Cortex of kidney (tissue), 1 donor: ENCODE measurements at places on chromosomes 4 and X.

DNA sequence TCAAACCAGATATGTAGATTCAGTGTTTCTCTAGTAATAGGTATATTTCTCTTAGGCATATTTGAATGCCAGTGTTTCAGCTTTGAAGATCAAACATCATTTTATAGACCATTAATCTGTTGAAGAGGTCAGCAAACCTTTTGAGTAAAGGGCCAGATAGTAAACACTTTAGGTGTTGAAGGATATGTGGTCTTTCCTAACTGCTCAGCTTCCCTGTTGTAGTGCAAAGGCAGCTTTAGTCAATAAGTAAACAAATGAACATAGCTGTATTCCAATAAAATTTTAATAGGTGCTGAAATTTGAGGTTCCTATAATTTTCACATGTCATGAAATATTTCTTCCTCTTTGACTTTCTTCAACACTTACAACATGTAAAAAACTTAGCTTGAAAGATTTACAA, 201.6 kb downstream of the ADGRL3 start:
- no peak for DNase-seq

GRCh38 chr4:53563824-53564223, 27.5 kb downstream of the LNX1 start:
- DNase-seq, result no peak

- DNase-seq, result no peak
These were observed 33.2 kb downstream of the WFS1 start for GRCh38 chr4:6302869-6303268.

GRCh38 chrX:20124964-20125363, 8.3 kb upstream of the MAP7D2 start:
- DNase-seq, result no peak

DNA sequence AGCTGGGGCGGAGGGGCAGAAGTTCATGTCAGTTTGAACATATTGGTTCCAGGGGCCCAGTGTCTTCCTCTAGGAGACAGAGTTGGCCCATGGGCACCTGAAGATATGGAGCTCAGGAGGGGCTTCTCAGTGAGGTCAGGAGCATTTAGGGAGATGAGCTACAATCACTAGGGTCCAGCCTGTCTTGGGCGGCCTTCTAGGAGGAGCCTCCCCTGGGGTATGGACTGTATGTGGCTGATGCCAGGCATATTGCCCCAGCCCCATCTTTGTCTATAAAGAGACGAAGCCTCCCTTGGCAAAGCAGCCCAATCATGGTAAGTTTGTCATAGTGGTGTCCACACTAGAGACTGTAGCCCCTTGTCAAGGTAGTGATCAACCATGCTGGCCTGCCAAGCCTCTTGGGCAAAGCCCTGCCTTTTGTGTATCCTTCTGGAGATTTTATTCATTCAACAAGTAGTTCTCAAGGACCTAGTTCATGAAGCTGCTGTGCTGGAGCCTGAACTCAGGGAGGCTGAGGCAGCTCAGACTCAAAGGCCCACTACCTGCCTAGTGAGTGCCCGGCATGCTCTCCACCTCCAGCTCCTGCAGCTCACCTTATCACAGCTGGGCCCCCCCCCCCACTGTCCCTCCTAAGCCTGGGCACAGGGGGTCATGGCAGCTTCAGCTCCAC, 5.4 kb upstream of the CNGA2 start:
- DNase-seq, result no peak

DNA sequence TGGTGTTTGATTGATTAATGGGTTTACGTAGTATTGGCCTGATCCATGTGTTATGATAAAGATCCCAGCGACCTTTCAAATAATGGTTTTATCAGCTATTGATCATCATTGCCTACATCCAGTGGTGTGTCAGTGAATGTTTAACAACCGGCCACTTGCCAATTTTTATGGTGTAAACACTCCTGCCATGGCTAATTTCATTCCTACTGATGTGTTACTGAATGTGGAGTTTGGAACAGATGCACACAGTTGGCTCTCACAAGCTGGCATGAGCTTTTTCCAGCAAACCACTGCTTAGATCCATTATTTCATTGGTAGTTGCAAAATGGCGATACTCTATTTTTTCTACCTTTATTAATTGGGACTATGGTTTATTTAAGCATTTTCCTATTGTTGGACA, 139.9 kb downstream of the REPS2 start:
- DNase-seq, result no peak

GRCh38 chr4:74394476-74395136, 29.7 kb downstream of the EREG start:
- DNase-seq, result no peak

GRCh38 chr4:170227928-170228327, 138.2 kb upstream of the AADAT start:
- no peak for DNase-seq

GRCh38 chrX:84932814-84933213, 70.9 kb upstream of the APOOL start:
- no peak for DNase-seq

GRCh38 chr4:88452912-88453311, 4.0 kb upstream of the HERC5 start:
- DNase-seq, result no peak

DNA sequence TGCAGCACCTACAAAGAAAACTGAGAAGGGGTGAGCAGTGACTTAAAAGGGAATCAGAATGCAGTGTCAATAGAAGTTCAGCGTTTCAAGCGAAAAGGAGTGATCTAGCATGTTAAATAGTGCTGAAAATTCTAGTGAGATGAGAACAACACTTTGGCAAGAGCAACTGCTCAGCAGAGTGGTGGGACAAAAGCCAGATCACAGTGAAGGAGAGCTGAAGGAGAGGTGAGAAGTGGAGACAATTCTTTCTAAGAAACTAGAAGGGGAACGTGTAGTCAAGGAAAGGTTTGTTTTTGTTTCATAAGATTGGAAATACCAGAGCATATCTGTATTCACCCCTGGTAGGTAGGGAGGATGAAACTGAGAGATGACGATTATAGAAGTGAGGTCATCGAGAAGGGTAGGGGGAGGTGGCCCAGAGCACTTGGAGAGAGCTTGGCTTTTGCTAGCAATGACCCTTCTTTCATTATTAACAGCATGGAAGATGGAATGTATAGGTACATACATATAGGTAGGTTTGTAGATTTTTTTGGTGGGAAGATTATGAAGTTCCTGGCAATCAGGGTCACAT, 33.7 kb downstream of the SRPX2 start:
- DNase-seq, result no peak

GRCh38 chrX:140697618-140698017, 11.9 kb upstream of the LINC00632 start:
- no peak for DNase-seq

GRCh38 chrX:7132335-7133049, 15.0 kb upstream of the STS start:
- no peak for DNase-seq

- DNase-seq, result no peak
These were observed 115.8 kb downstream of the HS6ST2 start for GRCh38 chrX:132842460-132843238.

- DNase-seq, result no peak
These were observed 389.9 kb downstream of the PACRGL start for GRCh38 chr4:21090094-21090666.

DNA sequence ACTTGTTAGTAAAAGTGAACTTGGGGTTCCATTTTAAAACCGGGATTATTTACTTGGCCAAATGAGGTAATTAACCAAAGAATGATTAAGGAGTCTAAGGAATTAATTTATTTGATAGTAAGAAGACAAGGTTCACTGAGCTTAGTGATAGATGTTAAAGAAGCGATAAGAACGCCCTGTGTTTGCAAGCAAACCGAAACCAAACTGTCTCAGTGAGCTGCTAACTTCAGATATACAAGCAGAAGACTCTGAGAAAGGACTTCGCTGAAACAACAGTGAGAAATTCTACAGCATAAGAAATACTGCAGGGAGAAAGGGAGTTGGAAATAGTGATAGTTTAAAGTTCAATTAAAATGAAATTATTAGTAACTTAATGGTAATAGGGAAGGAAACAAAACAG, 37.6 kb upstream of the SHISA3 start:
- no peak for DNase-seq

GRCh38 chrX:48683411-48683982, at the start of gene WAS:
Gene WAS (plus strand): TSS chrX:48683799. CDS start chrX:48683854, 55 bp downstream.
- DNase-seq, result no peak

GRCh38 chr4:56460085-56460484, 7.3 kb upstream of the SRP72 start:
- DNase-seq, result no peak

DNA sequence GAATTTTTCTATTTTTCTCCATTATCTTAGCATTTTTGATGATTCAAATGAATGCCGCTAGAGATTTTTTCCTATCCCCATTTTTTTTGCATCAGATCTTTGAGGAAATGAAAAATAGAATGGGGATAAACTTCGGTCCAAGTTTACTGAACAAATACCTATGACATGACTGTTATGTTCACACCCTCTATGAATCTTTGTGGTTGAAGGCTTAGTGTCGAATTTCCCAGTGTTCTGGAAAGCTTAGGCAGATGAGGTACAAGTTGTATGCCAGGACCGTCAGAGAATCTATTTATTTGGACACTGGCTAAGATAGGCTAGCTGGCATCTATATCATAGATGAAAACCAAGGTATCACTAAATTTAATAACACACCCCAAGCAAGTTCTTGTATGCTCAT, 123.4 kb downstream of the SPCS3 start:
- DNase-seq, result no peak

DNA sequence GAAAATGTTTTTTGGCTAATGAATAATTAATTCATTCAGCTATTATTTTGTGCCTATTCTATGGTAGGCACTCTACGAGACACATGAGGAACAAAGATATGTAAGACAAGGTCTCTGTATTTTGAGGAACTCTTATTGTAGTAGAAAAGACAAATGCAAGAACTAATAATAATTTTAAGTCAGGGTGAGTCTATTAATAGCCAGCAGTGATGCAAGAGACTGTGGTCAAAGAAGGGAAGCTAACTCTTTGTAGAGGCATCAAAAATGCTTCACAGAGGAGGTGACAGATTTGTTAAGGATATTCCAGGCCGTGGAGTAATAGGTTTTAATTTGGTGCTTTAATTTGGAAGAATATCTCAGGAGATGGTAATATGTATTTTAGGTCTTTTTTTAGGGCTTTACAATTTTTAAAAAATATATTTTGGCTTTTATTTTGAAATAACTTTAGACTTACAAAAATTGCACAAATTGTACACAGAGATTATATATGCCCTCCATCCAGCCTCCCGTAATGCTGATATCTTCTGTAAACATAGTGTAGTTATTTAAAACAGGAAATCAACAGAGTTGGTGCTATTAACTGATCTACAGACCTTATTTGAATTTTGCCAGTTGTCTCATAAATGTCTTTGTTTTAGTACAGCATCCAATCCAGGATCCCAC, 48.1 kb downstream of the DCLK2 start:
- DNase-seq, result no peak
